Muscle of arm (tissue), 14 donors: ENCODE measurements at places on chromosomes 1 and 21. TPM values are rescaled to one million over a fixed set of nuclear protein-coding genes. Genes with fewer than 3 reads are reported as not detected.

GRCh38 chr1:64623750-64624191 lies 121.1 kb upstream of the RAVER2 start:
- no peak for DNase-seq

GRCh38 chr1:10856863-10857598 lies 60.6 kb upstream of the CASZ1 start:
- DNase-seq, result no peak

DNA sequence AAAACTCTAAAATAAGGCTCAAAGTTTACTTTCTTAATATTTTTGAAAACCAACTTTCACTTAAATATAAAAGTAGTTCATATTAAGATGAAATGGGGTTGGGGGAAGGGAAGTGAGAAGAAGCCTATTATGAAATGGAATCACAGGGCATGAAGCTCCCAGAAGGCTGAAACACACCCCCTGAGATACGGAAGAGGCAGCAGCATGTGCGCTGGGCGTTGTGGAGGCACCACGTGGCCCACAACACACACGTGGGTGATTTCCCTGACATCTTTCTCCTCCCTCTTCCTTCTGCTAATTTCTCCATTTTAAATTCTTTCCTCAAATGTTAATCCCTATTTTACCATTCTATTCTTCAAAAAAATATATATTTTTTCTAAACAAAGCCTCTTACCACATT lies 35.6 kb upstream of the SEC16B start:
- DNase-seq, result no peak

DNA sequence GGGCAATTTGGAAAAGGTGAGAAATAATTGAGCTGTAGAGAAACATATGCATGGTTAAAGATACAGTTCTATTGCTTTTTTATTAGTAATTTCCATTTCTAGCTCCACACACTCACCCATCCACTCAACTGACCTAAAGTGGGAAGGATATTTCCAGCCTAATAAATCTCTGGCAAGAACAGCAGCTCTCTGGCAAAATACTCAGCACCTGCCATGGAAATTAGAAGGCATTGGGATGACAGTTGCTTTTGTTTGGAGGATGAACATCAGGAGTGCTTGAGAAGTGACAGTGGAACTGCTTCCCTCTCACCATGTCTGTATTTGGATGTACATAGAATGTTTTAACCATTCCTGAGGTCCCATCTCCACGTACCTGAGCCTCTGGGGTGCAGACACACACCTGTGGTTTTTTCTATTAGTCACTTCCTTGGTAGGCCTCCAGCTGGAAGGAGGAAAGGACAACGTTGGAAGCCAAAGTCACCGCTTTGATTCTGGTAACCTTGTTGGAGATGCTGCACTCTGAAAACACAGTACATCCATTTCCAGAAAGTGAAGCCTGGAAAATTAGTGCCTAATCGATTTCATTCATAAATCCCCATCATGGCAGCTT lies 62.3 kb upstream of the RUNX1 start:
- DNase-seq, result no peak

The ERICH3 gene
- polyA plus RNA-seq, result 0.18 TPM

The SPRR3 gene
- not detected for polyA plus RNA-seq
